ENCODE measurements at places on chromosomes 4 and X.

DNA sequence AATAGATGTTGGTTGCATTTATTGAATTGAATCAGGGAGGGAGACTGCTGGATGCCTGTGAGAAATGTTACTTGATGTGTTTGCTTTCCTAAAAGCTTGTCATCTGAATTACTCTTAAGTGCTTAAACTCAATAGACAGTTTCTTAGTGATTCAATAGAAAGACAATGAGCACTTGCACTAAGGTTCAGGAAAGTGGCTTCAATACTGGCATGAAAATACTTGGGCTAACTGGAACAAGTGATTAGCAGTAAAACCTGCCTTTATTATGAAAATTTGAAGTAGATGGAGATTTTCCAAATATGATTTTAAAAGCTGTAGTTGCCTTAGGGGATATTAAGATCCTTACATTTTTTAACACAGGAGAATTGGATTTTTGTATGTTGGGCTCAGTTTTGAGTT is 123.3 kb downstream of the RNF150 start:
- no peak for DNase-seq

- no peak for DNase-seq
Observed at GRCh38 chr4:182578402-182578801, 335.2 kb downstream of the TENM3 start.

DNA sequence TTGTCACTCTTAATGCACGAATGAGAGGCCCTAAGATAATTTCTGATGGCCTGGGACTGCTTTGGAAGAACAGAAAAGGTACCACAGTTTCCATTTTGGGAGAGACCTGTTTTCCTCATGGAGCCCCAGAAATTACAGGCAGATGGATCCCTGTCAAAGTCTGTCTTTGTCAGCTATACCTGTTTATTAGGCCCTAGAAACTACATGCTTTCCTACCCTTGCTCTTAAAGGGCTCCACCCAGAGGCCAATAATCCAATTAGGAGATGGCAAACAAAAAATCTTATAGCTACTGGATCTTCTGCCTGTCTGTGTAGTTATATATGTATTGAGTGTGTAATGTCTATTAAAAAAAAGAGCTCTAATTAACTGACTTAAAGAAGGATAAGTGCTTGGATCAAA is 141.3 kb downstream of the NR3C2 start:
- DNase-seq = no peak

DNA sequence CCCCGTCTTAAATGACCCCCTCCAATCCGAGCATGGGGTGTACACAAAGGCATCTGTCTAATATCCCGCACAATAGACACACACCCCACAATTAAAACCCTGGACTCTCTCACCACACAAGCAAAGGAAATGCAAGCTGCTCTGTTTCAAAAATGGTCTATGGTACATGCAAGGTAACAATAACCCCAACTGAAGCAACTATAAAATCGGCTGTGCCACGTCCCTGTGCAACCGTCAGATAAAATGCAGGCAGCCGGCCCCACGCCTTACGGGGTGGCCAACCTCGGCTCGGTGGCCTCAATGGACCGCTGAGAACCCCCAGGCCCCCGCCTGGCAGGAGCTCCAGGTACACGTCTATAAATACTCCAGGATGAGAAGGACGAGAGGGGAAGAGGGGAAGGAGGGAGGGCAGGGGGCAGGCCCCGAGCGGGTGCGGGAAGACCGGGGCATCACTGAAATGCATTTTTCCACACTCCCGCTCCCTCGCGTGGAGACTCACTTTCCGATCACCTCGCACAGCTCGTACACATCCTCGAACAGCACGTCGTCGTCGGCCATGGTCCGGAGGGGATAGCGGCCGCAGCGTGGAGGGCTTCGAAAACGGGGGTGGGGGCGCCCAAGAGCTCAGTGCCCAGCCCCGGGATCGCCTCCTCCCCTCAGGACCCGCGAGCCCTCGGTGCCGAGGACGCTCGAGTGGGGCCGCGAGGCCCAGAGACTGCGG is 763 bp downstream of the CASK start:
- DNase-seq = no peak

DNA sequence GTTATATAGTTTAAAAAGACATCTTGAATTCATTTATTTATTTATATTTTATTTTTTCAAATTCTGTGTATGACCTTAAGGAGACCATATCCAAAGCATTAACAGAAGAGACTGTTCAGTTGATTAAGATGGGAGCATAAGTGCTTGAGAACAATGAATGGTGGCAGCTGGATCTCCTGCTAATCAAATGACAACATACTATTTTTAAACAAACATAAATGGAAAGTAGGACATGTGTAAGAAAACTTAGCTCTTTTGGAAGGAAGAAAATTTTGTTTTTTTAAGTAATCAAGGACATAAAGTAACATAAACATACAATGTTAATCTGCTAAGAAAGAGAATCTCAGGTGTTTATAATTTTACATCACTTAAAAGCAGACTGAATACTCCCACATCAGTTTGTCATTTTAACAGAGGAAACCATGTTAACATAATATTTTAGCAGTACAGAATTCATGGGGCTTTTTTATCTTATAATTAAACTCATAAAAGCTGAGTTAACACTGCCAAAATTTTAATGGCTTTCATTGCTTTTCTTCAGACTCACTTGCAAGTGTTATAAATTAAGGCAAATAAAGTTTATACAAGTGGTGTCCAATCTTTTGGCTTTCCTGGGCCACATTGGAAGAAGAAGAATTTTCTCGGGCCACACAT is 95.1 kb downstream of the MAD2L1 start:
- DNase-seq = no peak

GRCh38 chr4:153116291-153116680 is 88.0 kb upstream of the TRIM2 start:
- DNase-seq = no peak

DNA sequence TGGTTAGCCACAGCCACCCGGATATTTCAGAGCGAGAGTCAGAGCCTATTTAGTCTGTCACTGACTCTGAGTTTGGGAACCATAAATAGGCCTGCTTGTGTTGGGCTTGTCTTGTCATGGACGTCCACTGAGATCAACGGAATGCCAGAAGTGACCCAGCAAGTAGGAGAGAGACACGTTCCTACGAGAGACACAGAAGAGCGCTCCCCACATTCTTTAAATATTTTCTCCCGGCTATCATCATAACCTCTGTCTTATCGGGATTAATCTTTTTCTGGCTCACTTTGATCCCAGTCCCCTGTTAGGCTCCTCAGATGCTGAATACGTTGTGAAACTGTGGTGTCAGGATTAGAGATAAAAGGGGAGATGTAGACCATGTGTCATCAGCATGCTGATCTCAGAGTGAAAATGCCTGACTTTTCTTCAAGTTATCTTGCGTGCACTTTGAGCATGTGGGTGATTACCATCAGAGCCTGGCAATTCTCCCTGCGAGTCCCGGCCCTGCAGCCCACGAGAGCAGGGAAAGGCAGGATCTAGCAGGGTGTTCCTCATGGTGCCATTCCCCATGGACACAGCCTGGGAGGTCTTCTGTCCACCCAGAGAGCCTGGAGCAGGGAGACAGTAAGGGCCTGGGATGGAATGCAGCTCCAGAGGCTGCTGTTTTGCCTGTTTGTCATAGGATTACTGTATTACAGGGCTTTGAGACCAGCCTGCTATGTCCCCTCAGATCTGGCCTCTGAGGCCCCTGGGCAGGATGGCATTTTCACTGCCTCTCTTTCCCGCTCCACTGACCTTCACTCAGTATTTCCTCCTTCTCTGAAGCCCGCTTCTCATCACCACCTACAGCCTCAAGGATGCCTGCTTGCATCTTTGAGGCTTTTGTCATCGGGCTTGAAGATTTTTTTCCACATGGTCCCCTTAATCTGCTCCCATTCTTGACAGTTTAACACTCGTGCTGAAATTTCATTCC is 2.8 kb upstream of the TENM3 start:
- DNase-seq = no peak

- DNase-seq = no peak
Observed at GRCh38 chrX:109775386-109775785, 42.3 kb upstream of the ACSL4 start.

GRCh38 chr4:150402871-150403272 is 179.1 kb upstream of the MAB21L2 start:
- no peak for DNase-seq

DNA sequence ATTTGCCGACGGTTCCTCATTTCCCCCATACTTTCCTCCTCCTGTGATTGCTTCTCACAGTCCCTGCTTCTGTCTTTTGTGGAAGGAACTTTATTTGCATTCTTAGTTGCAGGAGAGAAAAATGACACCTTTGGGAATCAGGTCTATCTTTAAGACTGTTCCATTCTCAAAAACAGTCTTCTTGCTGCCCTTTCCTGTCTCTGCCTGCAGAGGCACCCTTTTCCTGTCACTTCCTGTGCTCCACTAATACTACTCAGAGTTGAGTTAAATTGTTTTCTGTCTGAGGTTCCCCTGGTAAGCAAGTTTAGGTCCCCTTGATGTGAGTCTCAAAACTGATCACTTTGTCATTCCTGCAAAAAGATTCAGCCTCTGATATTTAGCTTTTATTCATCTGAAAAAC is 208.8 kb upstream of the CLNK start:
- no peak for DNase-seq

DNA sequence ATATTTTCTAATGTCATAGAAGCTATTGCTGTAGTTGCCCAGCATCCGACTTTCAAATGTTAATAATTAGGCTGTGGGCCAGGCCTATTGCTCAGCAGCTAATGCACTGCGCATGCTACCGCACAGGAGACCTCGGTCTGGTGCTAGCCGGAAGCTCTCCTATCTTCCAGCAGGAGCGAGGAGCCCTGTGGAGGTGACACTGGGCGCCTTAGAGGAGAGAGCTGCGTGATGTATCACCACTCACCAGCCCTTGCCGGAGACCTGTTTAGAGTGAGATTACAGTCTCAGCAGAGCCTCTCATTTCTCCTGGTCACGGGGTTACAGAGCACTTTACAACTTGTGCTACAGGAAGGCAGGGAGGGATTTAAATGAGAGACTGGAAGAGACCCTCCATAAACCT is 31.1 kb upstream of the MID1IP1 start:
- no peak for DNase-seq

GRCh38 chr4:157978680-157979361 is 194.0 kb downstream of the GASK1B start:
- DNase-seq = no peak

DNA sequence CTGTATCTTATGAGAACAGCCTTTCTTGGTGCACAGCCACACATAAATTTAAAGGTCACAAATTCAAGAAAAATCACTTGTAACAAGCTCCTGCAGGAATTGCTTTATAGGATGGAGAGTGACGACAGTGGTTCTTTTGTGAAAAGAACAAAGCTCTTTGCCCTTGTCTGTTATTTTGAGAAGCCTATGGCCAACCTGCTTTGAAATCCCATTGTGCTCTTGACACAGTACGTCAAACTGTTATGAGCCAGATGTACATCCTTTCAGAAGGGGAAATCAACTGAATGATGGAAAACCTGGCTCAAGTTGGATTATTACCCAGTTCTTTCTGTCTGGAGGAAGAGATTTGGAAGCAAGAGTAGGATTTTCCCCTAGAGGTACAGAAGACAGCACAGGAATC is 1454.2 kb downstream of the ARAP2 start:
- no peak for DNase-seq

- DNase-seq = no peak
Observed at GRCh38 chrX:39203427-39203826, 402.2 kb downstream of the MID1IP1 start.

- DNase-seq = no peak
Observed at GRCh38 chrX:17376431-17377077, 1.6 kb downstream of the NHS start.

- DNase-seq = no peak
Observed at GRCh38 chr4:89193843-89194242, 82.5 kb downstream of the TIGD2 start.

Measured in activated CD8-positive, alpha-beta memory T cell treated with anti-CD3 and anti-CD28 coated beads for 4 hours (primary cell).